ENCODE measurements at places on chromosomes 2 and 18.
A peak's percentile ranks its signal among the peaks of the same experiment; 100 is the strongest.

DNA sequence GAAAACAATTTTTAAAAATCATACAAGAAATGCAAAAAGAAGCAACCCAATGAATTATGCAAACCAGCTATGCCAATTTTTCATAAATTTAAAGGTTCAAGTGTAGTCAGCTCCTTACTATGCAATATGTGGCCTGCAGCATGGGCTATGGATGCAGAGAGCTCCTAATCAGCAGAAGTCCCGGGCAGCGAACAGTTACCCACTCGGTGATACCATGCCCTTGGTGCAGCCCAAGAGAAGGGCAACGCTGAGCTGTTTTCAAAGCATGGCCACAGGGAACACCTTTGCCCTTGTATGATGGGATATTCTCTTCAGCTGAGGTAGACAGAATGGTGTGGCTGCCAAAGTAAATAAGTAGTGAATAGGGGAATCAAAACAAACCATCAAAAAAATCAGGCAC lies 17.3 kb upstream of the ARL5A start:
- DNase-seq, result no peak

- peak; percentile 48 for DNase-seq
Measured at GRCh38 chr2:195620501-195620900, 36.5 kb upstream of the SLC39A10 start.

DNA sequence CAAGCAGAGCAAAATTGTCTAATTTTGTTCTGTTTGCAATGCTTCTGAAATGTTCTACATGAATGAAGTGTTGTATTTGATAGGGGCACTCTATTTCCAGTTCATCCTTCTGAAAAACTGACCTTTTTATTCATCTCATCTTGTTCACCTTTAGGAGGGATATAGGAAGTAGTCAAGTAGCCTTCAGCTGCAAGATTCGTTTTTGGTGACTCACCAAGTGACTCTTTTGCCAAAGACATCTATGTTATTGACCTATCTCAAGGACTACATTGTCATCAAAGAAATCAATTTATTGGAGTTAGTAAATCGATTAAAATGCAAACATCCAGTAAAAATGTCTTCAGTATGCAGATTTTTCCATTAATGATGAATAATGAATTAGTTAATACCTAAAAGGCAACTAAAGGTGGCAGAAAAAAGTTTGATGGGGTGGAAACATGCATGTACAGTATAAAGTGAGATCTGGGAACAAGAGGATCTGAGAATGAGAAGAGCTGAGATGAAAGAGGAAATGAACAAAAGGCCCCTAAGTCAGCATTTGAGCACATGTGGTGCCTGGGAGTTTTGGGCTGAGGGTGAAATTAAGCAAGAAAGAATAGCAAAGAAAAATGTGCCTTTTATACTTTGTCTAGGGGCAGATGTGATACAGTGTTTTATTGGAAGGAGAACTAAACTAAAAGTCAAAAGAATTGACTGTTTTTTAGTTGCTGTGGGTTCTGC lies 255.1 kb upstream of the LINC00305 start:
- no peak for DNase-seq

GRCh38 chr2:23624378-23624777 lies 239.4 kb downstream of the KLHL29 start:
- DNase-seq, result no peak

GRCh38 chr2:25295621-25296020 lies 46.1 kb downstream of the DNMT3A start:
- no peak for DNase-seq

- no peak for DNase-seq
Measured at GRCh38 chr2:133569286-133569830, 1.1 kb upstream of the NCKAP5 start.

DNA sequence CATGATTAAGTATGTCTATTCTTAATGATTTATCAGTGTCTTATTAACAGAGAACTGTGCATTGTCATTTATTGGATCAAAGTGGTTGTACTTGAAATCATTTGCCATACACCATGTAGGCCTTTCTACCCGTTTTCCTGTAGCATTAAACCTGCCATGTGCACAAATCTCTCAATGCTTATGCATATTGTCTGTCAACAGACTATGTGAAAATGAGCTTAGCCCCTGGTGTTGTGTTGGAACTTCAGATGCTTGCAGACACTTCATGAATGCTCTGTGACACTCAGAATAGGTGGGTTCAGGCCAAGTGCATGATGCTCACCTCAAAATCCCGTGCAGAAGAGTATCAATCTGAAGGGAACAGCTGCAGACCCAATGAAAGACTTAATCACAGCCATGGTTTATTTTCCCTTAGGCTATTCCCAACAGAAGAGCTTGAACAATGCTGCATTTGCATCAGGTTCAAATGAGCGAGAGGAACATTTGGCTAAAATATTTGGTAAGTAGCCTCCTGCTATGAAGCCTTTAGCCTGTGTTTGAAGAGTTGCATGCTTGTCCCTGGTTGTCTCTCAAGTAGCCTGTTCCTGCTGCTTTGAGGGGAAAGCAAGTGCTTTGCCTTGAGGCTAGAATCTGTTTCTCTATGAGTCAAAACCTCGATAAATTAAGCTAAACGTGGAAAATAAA lies 6.1 kb downstream of the C2orf92 start:
- DNase-seq, result no peak

DNA sequence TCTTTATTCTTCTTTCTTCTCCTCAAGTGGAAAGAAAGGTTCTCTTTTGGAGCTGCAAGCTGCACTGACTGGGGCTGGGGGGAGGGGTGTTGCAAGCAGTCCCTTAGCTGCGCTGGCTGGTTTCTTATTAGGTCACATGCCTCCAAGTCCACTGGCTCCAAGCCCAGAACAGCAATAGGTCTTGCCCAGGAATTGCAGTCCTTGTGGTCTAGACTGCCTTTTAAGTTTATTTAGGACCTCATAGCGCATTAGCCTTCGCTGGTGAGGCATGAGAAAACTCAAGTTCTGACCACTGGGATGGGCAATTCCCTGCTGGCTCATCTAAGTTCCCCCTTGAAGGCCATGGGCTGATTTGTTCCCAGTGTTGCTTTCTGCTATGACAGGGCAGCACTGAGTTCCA lies 138.6 kb upstream of the SCN7A start:
- peak; percentile 89 for DNase-seq

DNA sequence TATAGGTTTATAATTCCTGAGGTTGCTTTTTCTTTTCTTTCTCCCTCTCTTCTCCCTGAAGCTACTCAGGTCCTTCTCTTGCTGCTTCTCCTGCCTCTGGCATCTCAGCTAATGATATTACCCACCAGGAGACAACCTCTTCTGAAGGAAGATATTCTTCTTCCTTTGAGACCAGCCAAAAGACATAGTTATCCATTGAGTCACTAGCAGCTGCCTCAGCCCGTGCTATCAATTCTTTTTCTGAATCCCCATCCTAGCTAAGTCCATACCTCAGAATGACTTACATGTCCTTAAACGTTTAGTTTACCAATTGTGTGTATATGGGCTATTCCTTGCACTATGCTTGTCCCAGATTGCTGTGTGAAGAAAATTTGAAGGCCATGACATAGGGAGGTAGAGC lies 25.0 kb upstream of the RNF103 start:
- no peak for DNase-seq

GRCh38 chr18:21602299-21602587 lies 1.7 kb upstream of the ESCO1 start:
- DNase-seq, result no peak

- no peak for DNase-seq
Measured at GRCh38 chr2:182718459-182718858, 2.4 kb downstream of the DNAJC10 start.

GRCh38 chr2:109560265-109560664 lies 53.5 kb downstream of the SEPTIN10 start:
- peak; percentile 73 for DNase-seq

GRCh38 chr2:138779406-138779780 lies 797 bp downstream of the NXPH2 start:
- DNase-seq, result no peak

DNA sequence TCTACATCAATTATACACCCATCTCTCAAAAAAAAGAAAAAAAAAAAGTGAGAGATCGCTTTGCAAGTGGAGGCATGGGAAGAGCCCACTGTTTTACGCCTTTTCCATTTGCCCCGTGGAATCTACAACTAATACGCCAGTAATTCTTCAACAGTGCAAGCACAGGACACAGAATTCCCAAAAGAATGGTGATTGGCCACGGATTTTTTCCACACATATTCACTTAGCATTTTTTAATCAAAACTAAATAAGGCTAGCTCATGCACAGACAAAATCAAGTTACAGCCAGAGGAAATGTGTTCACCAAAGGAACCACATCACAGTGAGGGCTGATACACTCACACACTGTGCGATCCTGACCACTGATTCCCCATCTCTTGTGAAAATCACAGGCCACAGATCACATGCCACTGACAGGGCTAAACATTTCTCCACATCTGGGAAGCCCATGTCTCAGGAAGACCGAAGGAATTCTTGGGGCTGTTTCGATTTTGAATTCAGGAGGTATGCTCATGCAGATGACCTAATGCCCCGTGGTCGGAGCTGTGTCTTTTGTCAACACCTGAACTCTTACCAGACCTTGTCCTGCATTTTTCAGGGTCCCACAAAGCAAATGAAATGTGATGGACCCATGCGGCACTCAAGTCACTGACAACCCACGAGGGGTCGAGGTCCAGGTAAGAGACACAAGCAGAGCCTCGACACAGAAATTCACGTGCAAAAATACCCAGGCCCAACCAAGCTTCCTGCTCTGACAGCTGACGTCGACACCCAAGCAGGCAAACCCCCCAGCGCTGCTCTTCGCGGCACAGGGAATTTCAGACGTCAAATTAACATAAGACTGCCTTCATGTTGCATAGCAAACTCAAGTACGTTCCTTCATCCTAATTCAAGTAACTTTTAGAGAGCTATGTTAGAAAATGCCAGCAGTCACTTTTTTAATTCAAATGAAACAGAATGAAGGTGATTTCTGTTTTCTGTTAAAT lies 69.6 kb downstream of the ZNF516 start:
- peak; percentile 62 for DNase-seq

DNA sequence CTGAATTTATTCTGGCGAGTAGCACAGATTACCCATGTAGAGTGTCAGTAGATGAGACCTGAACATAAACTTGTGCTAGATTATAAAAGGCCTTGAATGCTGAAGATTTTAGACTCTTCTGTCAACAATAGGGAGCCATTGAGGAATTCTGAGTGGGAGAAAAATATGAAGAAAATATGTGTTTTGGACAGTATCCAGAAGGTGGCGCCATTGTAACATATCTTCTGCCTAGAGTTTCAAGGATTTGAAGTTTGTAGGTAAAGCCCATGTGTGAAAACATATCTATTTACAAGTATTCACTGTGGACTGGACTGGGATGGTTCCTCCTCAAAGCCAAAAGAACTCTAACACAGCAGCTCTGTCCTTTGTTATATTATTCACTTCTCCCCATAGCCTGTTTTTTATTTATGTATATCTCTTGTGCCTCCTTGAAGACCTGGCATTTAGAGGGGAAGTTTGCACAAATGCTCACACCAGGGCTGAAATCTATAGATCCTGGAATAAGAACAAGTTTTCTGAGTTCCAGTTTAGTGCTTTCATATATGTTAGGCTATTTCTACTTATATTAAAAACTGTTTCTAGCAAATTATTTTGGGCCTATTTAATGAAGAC lies 124.9 kb downstream of the RDH14 start:
- DNase-seq, result peak; percentile 68

GRCh38 chr2:6471419-6471818 lies 394.3 kb downstream of the CMPK2 start:
- no peak for DNase-seq

- no peak for DNase-seq
Measured at GRCh38 chr18:41326311-41326710, 628.7 kb upstream of the PIK3C3 start.

GRCh38 chr18:73785300-73785699 lies 362.3 kb downstream of the FBXO15 start:
- no peak for DNase-seq

DNA sequence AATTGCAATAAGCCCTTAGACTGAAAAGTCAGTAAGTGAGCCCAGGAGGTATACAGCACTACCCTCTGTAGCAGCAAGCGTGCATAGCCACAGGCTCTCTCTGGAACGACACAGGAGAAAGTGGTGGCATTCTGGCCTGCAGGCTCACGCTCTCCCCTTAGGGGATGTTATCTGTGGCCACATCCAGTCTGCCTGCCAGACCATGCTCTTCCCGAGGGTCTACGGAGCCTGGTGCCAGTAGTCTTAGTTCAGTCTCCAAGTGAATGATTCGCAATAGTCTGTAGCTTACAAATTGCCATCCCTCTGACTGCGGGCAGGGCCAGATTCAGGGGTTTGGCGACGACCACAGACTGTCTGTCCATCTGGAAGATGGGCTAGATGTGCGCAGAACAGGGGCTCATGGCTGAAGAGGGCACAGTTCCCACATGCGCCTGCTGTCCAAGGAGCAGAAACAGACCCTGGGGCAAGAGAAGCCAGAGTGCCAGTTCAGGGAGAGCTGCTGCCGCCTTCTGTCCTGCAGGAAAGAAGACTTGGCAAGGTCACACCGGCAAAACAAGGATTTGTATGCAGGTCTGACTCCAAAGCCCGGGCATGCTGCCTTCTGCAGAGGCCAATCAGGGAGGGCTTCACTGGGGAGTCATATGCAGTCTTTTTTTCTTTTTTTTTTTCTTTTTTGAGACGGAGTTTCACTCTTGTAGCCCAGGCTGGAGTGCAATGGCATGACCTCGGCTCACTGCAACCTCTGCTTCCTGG lies 3.5 kb upstream of the KLF11 start:
- no peak for DNase-seq

- no peak for DNase-seq
Measured at GRCh38 chr2:231710799-231711676, 2.7 kb downstream of the PTMA start.

DNA sequence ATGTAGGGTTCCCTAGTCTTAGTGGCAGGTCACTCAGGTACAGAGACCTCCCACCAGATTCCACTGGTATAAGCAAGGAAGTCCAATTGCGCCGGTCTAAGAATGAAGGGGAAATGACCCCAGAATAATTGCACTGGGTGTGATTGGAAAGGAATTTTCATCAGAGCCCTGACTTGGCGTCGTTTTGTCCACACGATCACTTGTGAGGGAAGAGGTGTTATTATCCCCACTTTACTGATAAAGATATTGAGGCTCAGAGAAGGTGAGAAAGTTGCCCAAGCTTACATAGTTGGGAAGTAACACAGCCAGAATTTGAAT lies 61.5 kb downstream of the CIB4 start:
- DNase-seq, result no peak

DNA sequence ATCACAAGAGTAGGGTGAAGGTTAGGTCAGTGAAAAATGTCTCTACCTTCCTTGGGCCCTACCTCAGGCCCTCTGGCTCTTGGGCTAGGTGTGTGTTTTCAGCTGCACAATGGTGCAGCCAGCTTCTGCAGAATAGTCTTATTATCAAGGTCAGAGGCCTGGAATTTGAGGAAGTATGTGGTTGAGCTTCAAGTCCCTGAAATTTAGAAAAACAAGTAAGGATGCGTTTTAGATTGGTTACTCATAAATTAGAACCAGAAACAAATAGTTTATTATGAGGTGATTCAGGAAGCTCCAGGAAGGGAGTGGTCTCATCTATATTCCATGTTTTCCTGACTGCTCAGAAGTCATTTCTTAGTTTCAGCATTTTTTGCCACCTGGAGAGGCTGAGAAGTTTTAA lies 204.2 kb upstream of the CELF4 start:
- no peak for DNase-seq

GRCh38 chr2:103008586-103008985 lies 246.8 kb downstream of the TMEM182 start:
- no peak for DNase-seq
